Stimulated activated CD8-positive, alpha-beta memory T cell treated with anti-CD3 and anti-CD28 coated beads, Interleukin-4, amount 100 ng/mL, for 4 hours (primary cell): ENCODE measurements at places on chromosomes 16 and 17.

- no peak for DNase-seq
Measured at GRCh38 chr17:81705518-81706231, 2.5 kb downstream of the MRPL12 start.

GRCh38 chr16:67387479-67388079 is 5.7 kb downstream of the TPPP3 start:
- DNase-seq: no peak

- DNase-seq: no peak
Measured at GRCh38 chr17:60390186-60390585, 1.7 kb downstream of the USP32 start.

GRCh38 chr16:31201582-31202413 is 762 bp downstream of the PYCARD start:
- DNase-seq: no peak

DNA sequence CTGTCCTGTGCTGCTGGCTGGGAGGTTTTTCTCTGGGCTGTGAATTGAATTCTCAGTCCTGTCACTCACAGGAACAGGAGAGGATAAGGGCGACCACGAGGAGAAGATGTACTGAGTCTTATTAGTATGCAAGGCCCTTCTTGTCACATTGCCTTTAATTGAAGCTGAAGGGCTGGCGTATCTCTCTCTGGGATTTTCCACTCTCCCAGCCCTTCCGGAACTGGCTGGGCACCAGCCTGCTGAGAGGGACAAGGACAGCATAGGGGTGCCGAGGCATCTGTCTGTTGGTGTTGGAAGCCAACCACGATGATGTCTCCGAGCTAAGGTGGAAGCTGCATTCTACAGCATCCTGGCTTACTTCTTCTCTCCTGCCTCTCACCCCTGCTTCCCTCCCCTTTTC is 33.2 kb downstream of the GPRC5B start:
- DNase-seq: no peak

DNA sequence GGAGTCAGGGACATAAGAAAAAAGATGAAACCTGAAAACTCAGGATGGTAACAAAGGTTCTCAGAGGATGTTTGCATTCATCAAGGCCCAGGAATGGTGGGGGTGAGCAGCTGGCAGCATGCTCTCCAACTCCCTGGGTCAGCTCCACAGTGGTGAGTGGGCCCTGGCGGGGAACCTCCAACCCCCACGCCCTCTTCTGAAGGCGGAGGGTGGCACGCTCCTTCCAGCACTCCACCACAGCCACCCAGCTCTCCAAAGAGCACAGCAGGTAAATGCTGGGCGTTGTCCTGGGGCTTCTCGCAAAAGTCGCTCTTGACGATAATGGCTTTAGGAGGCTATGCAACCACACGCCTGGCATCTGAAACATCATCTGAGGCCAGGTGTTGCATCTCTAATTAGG is 173.8 kb downstream of the C16orf78 start:
- DNase-seq: no peak
